ENCODE measurements at places on chromosomes 5 and 9.

GRCh38 chr5:591746-592145 is 20.4 kb upstream of the CEP72 start:
- no peak for DNase-seq

DNA sequence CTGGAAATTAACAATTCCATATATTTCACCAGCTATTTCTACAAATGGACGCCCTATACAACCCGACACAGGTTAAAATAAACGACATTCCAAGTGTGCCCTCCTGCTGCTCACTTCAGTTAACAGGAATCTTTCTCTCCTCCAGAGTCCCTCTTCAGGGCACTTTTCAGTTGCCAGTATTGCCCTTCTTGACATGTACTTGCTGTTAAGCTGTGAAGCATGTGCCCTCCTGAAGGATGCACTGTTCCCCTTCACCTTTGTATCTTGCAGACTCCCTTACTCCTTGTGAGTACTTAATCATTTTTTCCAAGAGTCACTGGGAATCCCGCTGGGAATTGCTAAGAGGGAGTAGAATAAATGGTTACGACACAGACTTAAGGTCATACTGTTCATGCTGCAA is 364.1 kb downstream of the CTNND2 start:
- DNase-seq = no peak

- DNase-seq = no peak
These were observed 237.0 kb downstream of the PAPPA start for GRCh38 chr9:116390303-116391228.

DNA sequence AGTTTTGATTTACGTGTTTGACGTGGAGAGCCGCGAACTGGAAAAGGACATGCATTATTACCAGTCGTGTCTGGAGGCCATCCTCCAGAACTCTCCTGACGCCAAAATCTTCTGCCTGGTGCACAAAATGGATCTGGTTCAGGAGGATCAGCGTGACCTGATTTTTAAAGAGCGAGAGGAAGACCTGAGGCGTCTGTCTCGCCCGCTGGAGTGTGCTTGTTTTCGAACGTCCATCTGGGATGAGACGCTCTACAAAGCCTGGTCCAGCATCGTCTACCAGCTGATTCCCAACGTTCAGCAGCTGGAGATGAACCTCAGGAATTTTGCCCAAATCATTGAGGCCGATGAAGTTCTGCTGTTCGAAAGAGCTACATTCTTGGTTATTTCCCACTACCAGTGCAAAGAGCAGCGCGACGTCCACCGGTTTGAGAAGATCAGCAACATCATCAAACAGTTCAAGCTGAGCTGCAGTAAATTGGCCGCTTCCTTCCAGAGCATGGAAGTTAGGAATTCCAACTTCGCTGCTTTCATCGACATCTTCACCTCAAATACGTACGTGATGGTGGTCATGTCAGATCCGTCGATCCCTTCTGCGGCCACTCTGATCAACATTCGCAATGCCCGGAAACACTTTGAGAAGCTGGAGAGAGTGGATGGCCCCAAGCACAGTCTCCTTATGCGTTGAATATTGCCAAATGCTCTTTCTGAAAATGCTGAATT is 850 bp downstream of the RRAGA start:
- DNase-seq = no peak

GRCh38 chr5:149015126-149015525 is 47.7 kb downstream of the SH3TC2 start:
- no peak for DNase-seq

- DNase-seq = no peak
These were observed 17.9 kb downstream of the FER start for GRCh38 chr5:108765647-108766046.
